ENCODE measurements at places on chromosomes 16 and 17. TPM values are rescaled to one million over a fixed set of nuclear protein-coding genes. Genes with fewer than 3 reads are reported as not detected.
A peak's percentile ranks its signal among the peaks of the same experiment; 100 is the strongest.

- no peak for DNase-seq
- H3K27me3 ChIP-seq = peaks cover under 1% of the 10 kb centered on the region
- H3K27ac ChIP-seq = no peak overlapping the region
- no peaks in the 10 kb centered on the region for H3K4me1 ChIP-seq
Measured at GRCh38 chr16:26969589-26970231, 97.0 kb upstream of the C16orf82 start.

Gene CSH2
- total RNA-seq = not detected

DNA sequence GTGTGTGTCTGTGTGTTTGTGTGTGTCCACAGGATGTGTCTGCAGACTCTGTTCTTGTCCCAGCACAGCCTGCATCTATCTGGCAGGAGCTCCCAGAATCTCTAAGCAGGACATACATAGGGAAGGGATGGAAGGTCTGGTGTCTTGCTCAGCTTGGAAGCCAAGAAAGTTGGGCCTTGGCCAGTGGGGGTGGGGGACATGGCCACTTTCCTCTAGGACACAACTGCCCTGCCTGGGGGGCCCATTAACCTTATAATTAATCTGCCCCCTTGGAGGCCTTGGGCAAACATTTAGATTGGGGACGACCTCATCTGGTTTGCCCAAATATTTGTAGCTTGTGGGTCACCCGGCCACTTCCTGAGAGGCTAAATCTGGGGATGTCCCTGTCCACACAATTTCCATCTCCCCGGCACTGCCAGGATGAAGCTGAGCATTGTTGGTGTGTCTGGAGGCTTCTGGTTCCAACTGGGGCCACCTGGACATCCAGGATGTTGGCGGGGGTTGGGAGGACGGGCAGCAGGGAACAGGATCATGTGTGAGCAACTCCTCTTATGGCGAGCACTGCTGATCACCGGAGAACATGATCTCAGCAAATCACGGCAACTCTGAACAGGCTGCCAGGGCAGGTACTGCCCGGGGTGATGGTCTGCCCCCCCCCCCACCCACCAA, 17.2 kb upstream of the FOXF1 start:
- peaks cover 96% of the 10 kb centered on the region for H3K27me3 ChIP-seq
- peaks cover 9% of the 10 kb centered on the region for H3K4me1 ChIP-seq
- no peak for DNase-seq
- H3K27ac ChIP-seq = no peak overlapping the region
- no peaks in the 10 kb centered on the region for H3K36me3 ChIP-seq

Gene KCNG4
- 0.12 TPM for total RNA-seq

DNA sequence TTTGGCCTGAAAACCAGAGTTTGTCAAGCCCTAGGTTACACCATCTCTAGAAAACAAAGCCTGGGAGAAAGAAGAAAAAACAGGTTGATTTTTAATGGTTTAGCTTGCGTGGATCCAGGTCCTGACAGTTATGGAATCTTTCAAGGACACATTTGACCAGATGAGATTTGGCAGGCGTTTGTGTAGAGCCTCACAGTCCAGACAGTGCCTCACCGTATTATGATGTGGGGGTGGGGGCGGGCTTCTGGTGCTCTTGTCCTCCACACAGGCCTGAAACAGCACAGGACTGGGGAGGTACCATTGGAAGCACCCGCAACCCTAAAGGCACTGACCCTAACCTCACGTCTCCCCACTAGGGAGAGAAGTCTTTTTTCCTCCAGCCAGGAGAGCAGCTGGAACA, 19.6 kb downstream of the MVP start:
- no peak for DNase-seq
- H3K27me3 ChIP-seq = no peaks in the 10 kb centered on the region
- H3K36me3 ChIP-seq = peaks cover 3% of the 10 kb centered on the region
- H3K4me3 ChIP-seq = no peak overlapping the region
- no peaks in the 10 kb centered on the region for H3K4me1 ChIP-seq

DNA sequence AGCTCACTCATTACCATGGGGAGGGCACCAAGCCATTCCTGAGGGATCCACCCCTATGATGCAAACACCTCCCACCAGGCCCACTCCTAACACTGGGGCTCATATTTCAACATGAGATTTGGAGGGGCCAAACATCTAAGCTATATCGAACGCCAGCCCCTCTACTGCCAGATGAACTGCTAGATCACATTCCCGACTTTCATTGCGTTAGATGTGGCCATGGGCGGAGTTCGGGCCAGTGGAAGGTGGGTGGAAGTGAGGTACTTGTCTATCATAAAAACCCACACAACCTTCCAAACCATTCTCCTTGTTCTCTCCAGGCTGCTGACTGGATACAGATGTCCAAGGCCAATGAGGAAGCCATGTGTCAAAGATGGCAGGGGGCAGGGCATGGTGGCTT, 27.0 kb upstream of the ANKRD40CL start:
- no peak for DNase-seq
- H3K27me3 ChIP-seq = no peaks in the 10 kb centered on the region
- H3K36me3 ChIP-seq = no peaks in the 10 kb centered on the region
- peak overlapping the region; percentile 16 for H3K27ac ChIP-seq
